HepG2 (cell line): ENCODE measurements at places on chromosomes 7 and 10. TPM values are rescaled to one million over a fixed set of nuclear protein-coding genes. Genes with fewer than 3 reads are reported as not detected.

- H3K36me3 ChIP-seq: 0 out of 3 replicates have a peak, but pooled peaks cover 7% of the 10 kb centered on the region
- H3K4me3 ChIP-seq: no peak overlapping the region
- H3K4me1 ChIP-seq: no peaks in the 10 kb centered on the region
Observed at GRCh38 chr10:101525848-101526247, 62.2 kb downstream of the POLL start.

GRCh38 chr10:34237898-34238455 lies 577.1 kb downstream of the PARD3 start:
- H3K27me3 ChIP-seq: no peaks in the 10 kb centered on the region
- peaks cover 16% of the 10 kb centered on the region for H3K4me1 ChIP-seq
- H3K36me3 ChIP-seq: no peaks in the 10 kb centered on the region
- DNase-seq: no peak

DPYSL4 gene
- 0.38 and 0.84 TPM in 2 replicates for total RNA-seq

DNA sequence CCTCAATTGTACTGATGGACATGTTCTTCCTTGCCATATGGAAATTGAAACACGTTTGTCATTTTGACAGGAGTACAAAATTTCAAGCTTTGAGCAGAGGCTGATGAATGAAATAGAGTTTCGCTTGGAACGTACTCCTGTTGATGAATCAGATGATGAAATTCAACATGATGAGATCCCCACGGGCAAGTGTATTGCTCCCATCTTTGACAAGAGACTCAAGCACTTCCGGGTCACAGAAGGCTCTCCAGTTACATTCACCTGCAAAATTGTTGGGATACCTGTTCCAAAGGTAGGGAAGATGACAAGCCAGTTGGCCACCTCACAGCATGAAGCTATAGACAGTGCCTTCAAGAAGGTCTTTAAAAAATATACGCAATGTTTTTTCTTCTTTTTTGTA lies 43.1 kb downstream of the ATOH7 start:
- H3K27me3 ChIP-seq: no peaks in the 10 kb centered on the region
- H3K36me3 ChIP-seq: no peaks in the 10 kb centered on the region
- DNase-seq: no peak
- H3K27ac ChIP-seq: no peak overlapping the region
- H3K4me3 ChIP-seq: no peak overlapping the region

DNA sequence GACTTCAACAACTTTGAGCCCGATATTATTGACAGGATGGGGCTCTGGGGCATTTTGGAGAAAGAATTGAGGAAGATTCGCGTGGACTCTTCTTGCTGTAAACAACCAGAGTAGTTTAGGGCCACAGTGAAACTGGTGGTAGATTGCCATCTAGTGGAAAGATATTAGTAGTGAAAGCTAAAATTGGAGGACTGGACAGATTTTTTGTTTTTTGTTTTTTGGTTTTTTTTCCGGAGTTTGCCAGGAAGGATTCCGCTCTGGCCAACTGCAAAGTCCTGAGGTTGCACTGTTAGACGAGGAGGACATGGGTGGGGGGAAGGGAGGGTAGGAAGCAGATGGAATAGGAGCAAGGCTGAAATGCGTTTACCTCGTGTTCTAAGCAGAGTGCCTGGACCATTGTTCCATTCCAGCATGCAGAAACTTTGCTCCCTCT lies 11.7 kb downstream of the NOBOX start:
- peak; percentile 46 for DNase-seq
- peaks cover 5% of the 10 kb centered on the region; the same call in 1 of the 3 replicates for H3K27me3 ChIP-seq
- H3K36me3 ChIP-seq: no peaks in the 10 kb centered on the region
- no peak overlapping the region for H3K27ac ChIP-seq

GRCh38 chr7:371119-371778 lies 81.3 kb downstream of the FOXL3 start:
- no peak overlapping the region for H3K4me3 ChIP-seq
- H3K27me3 ChIP-seq: peaks cover 12% of the 10 kb centered on the region
- peak; percentile 90 for DNase-seq
- H3K36me3 ChIP-seq: no peaks in the 10 kb centered on the region
- H3K4me1 ChIP-seq: peaks cover 68% of the 10 kb centered on the region

NME8 gene
- not detected in 2 replicates for total RNA-seq

DNA sequence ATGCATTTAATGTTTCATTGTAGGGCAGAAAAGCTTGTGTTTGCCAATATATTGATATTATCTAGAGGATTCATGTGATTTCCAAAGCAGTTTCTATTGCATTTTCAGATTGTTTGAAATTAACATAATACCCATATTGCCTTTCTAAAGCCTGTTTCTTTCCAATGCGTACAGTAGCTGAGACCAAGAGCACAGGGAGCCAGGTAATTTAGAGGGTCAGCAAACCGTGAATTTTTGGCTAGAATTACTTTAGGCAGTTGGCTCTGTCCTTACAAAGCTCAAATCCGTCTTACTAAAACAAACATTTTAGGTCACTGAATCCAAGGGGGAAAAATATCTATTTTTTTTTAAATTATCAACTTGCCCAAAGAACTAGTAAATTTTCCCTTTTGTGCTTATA lies 604.9 kb upstream of the ADARB2 start:
- no peak overlapping the region for H3K4me3 ChIP-seq
- no peak overlapping the region for H3K27ac ChIP-seq
- H3K27me3 ChIP-seq: no peaks in the 10 kb centered on the region
- H3K4me1 ChIP-seq: no peaks in the 10 kb centered on the region
- DNase-seq: no peak
- no peaks in the 10 kb centered on the region for H3K36me3 ChIP-seq

DNA sequence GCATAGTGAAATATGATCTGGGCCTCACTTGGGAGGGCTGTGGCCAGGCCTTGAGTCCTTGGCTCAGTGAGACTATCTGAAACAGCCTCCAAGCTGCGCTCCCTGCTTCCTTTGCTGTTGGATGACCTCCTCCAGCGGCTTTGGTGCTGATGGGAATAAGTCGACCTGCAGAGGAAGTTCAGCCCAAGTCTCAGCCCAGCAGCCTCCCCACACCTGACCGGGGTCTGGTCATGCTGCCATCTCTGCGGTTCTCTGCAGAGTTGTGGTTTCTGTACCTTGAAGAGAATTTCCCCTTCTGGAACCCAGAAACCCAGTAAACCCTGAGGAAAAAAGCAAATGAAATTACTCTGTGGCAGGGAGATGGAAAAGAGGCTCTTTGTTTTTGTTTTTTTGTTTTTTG lies 4.6 kb upstream of the RBAK start:
- H3K4me1 ChIP-seq: peaks cover 5% of the 10 kb centered on the region; the same call in 1 of the 2 replicates
- DNase-seq: no peak
- no peak overlapping the region for H3K27ac ChIP-seq
- no peak overlapping the region for H3K4me3 ChIP-seq
- H3K36me3 ChIP-seq: no peaks in the 10 kb centered on the region

DNA sequence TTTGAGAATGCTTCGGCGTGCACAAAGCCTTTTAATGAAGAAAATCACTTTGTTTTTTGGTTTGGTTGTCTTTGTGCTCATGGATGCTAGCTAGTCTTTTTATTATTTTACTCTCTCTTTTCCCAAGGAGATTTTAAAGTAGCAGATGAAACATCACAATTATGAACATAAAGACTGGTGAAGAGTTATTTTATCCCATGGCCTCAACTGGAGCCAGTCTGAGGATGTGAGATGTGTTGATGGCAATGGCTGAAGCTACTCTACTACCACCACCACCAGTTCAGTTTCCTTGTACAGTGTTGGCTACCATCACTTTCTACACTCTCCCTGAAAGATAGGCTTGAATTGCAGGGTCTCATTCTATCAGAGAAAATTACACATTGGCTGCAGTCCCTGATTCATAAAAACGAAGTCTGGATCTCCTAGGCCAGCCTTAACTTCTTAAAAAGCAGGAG lies 494 bp upstream of the HERC4 start:
- 0 out of 3 replicates have a peak, but pooled peaks cover 10% of the 10 kb centered on the region for H3K36me3 ChIP-seq
- H3K4me1 ChIP-seq: peaks cover 37% of the 10 kb centered on the region
- H3K27ac ChIP-seq: no peak overlapping the region
- DNase-seq: no peak
- no peak overlapping the region; the same call in 1 of the 2 replicates for H3K4me3 ChIP-seq

CNTNAP2 gene
- 0.40 and 0.42 TPM in 2 replicates for total RNA-seq

DNA sequence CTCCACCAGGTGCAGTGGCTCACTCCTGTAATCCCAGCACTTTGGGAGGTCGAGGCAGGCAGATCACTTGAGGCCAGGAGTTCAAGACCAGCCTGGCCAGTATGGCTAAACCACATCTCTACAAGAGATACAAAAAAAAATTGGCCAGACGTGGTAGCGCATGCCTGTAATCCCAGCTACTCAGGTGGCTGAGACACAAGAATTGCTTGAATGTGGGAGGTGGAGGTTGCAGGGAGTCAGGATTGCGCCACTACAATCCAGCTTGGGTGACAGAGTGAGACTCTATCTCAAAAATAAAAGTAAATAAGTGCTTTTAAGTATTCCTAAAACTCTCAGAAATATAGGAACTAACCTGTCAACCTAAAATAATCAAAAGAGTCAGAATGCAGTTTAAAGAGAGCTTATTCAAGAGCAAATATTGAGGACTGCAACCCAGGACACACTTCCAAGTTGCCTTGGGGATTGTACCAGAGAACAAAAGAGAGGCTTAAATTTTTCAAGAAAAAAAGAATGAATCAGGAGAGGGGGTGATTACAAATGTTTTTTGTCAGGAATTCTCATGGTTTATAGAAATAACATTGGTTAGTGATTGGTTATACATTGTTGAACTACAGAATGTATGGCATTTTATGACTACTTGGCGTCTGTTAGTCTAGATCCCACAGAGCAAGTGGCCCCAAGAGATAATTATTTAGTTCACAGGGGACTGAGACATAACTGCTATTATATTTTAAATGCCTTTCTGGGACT lies 33.2 kb upstream of the PPP1R9A start:
- H3K4me3 ChIP-seq: no peak overlapping the region
- H3K27me3 ChIP-seq: no peaks in the 10 kb centered on the region
- no peak overlapping the region for H3K27ac ChIP-seq
- no peak for DNase-seq

- no peaks in the 10 kb centered on the region for H3K4me1 ChIP-seq
- no peak overlapping the region for H3K27ac ChIP-seq
- no peak for DNase-seq
- H3K27me3 ChIP-seq: no peaks in the 10 kb centered on the region
- H3K4me3 ChIP-seq: no peak overlapping the region
- H3K36me3 ChIP-seq: no peaks in the 10 kb centered on the region
Observed at GRCh38 chr10:84407388-84408049, 79.1 kb downstream of the CCSER2 start.

NACAD gene
- 0.08 TPM in 1 of 2 replicates, not detected in the other for total RNA-seq

- H3K4me1 ChIP-seq: peaks cover 12% of the 10 kb centered on the region
- no peaks in the 10 kb centered on the region for H3K27me3 ChIP-seq
- H3K4me3 ChIP-seq: peak within 1 kb of the TSS; percentile 21; the same call in 1 of the 2 replicates
- H3K27ac ChIP-seq: no peak within 1 kb of the TSS
Observed at GRCh38 chr7:76201732-76202665, at the start of gene SRRM3. TSS of gene SRRM3 (plus strand) at chr7:76201896. CDS start at chr7:76235067, 33,171 bp downstream.
